Pancreas (tissue), 10 donors: ENCODE measurements at places on chromosomes 5 and 9. TPM values are rescaled to one million over a fixed set of nuclear protein-coding genes. Genes with fewer than 3 reads are reported as not detected.
A peak's percentile ranks its signal among the peaks of the same experiment; 100 is the strongest.

Gene OR1N2
- not detected for polyA plus RNA-seq

- H3K4me3 ChIP-seq: peak overlapping the region; percentile 33
- no peaks in the 10 kb centered on the region for H3K27me3 ChIP-seq
- peak overlapping the region; percentile 75 for H3K27ac ChIP-seq
- DNase-seq: no peak
These were observed 43.6 kb downstream of the NACC2 start for GRCh38 chr9:136051453-136051836.

- peak within 1 kb of the TSS; percentile 60 for H3K4me3 ChIP-seq
- H3K36me3 ChIP-seq: no peaks in the 10 kb centered on the region
- peaks cover 14% of the 10 kb centered on the region for H3K4me1 ChIP-seq
- peak within 1 kb of the TSS; percentile 55 for H3K27ac ChIP-seq
These were observed at the start of gene STC2 for GRCh38 chr5:173327948-173328843. STC2 (minus strand) TSS chr5:173328414; CDS start chr5:173328193, 221 bp downstream.

Gene PCDHB11
- polyA plus RNA-seq: 0.72 TPM

- peak overlapping the region; percentile 58 for H3K4me3 ChIP-seq
- peak; percentile 62 for DNase-seq
- peaks cover 14% of the 10 kb centered on the region for H3K4me1 ChIP-seq
- H3K36me3 ChIP-seq: no peaks in the 10 kb centered on the region
- no peaks in the 10 kb centered on the region for H3K27me3 ChIP-seq
These were observed 1.4 kb downstream of the PCDH1 start for GRCh38 chr5:141876628-141877355.

GRCh38 chr5:41309275-41309674 lies 95.9 kb upstream of the C6 start:
- no peaks in the 10 kb centered on the region for H3K36me3 ChIP-seq
- no peaks in the 10 kb centered on the region for H3K4me1 ChIP-seq
- no peak overlapping the region for H3K4me3 ChIP-seq

GRCh38 chr5:107361945-107362344 lies 308.8 kb downstream of the EFNA5 start:
- H3K27ac ChIP-seq: no peak overlapping the region
- H3K4me3 ChIP-seq: no peak overlapping the region
- H3K36me3 ChIP-seq: no peaks in the 10 kb centered on the region
- no peaks in the 10 kb centered on the region for H3K27me3 ChIP-seq
- DNase-seq: no peak

DNA sequence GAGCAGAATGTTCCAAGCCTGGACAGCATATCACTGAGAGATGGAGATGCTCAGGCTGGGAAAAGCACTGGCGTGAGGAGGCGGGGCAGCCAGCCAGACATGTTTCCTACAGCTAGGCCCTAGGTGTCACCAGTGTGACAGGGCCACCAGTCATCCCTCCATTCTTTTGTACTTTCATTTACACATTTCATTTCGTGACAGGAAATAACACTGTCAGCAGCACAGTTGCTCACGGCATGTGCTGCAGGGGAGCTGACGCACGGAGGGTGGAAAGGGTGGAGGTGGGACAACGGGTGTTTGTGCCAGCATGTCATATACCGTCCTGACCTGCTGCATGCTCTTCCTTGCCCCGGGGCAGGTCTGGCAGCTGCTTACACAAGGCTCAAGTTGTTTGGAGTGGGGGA lies 14.8 kb upstream of the CEMIP2 start:
- H3K4me3 ChIP-seq: no peak overlapping the region
- no peaks in the 10 kb centered on the region for H3K27me3 ChIP-seq
- H3K27ac ChIP-seq: no peak overlapping the region
- H3K4me1 ChIP-seq: no peaks in the 10 kb centered on the region
- H3K36me3 ChIP-seq: no peaks in the 10 kb centered on the region

Gene FAM200C
- polyA plus RNA-seq: 2.5 TPM
